Activated CD4-positive, alpha-beta T cell treated with anti-CD3 and anti-CD28 coated beads, Interleukin-2, amount 10 ng/mL, durations not matched to agents 24 days and 14 days (primary cell): ENCODE measurements at places on chromosomes 13 and 19. TPM values are rescaled to one million over a fixed set of nuclear protein-coding genes. Genes with fewer than 3 reads are reported as not detected.

ITGBL1 gene
- total RNA-seq: not detected in 2 replicates

PALM3 gene
- 0.28 TPM in 1 of 2 replicates, not detected in the other for total RNA-seq

CEACAM1 gene
- total RNA-seq: 8.6 and 9.0 TPM in 2 replicates

HSPBP1 gene
- total RNA-seq: 63.9 and 68.3 TPM in 2 replicates

TINCR gene
- 0.33 and 0.52 TPM in 2 replicates for total RNA-seq

FBXW9 gene
- total RNA-seq: 12.4 and 12.9 TPM in 2 replicates

ASF1B gene
- total RNA-seq: 85.8 and 90.2 TPM in 2 replicates

PCDH17 gene
- not detected in 2 replicates for total RNA-seq

MATK gene
- 31.6 and 32.3 TPM in 2 replicates for total RNA-seq

SPACA4 gene
- not detected in 2 replicates for total RNA-seq

POP4 gene
- total RNA-seq: 121 TPM in 2 replicates

TRIM13 gene
- total RNA-seq: 18.0 and 18.9 TPM in 2 replicates

NCR1 gene
- total RNA-seq: not detected in 2 replicates

MRPL34 gene
- total RNA-seq: 101 and 103 TPM in 2 replicates

ATXN8OS gene
- not detected in 2 replicates for total RNA-seq

ZNF837 gene
- 0.89 and 1.1 TPM in 2 replicates for total RNA-seq

LYL1 gene
- 2.1 and 2.4 TPM in 2 replicates for total RNA-seq

SPACA6 gene
- 6.7 and 7.0 TPM in 2 replicates for total RNA-seq

ZGLP1 gene
- total RNA-seq: 2.0 and 2.8 TPM in 2 replicates

NBEA gene
- 0.07 and 0.14 TPM in 2 replicates for total RNA-seq

C5AR1 gene
- 0.16 and 0.88 TPM in 2 replicates for total RNA-seq

RXFP2 gene
- not detected in 2 replicates for total RNA-seq

CD209 gene
- not detected in 2 replicates for total RNA-seq

GAPDHS gene
- not detected in 2 replicates for total RNA-seq

PSG3 gene
- not detected in 2 replicates for total RNA-seq
